NCI-H1436 treated with DMSO at 0.1 percent for 48 hours (cell line): ENCODE measurements at places on chromosomes 2 and 18.

DNA sequence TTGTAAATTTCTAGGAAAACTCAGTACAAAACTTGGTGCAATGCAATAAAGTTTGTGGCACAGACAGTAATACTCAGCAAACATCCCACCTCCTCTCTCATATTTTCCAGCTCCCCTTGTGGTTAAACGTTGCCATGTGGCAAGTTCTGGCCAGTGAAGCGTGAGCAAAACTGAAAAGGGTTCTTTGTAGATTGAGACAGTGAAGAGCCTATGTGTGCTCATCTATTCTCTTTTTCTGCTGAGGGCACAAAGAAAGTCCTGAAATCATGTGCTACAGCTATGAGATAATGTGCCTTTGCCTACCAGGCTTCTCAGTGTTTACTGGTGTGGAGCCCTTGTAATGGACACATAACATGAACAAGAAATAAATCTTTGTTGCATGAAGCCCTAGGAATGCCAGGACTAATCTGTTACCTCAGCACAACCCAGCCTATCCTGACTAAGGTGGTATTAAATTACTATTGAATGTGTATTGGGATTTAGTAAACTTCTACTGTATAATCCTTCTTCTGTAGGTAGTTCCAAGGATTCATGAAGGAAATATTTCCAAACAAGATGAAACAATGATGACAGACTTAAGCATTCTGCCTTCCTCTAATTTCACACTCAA lies 13.0 kb upstream of the TYMS start:
- DNase-seq: no peak

GRCh38 chr2:18106841-18107240 lies 228.4 kb downstream of the KCNS3 start:
- DNase-seq: no peak

GRCh38 chr2:4762951-4763376 lies 929.2 kb upstream of the SOX11 start:
- DNase-seq: peak; percentile 47

DNA sequence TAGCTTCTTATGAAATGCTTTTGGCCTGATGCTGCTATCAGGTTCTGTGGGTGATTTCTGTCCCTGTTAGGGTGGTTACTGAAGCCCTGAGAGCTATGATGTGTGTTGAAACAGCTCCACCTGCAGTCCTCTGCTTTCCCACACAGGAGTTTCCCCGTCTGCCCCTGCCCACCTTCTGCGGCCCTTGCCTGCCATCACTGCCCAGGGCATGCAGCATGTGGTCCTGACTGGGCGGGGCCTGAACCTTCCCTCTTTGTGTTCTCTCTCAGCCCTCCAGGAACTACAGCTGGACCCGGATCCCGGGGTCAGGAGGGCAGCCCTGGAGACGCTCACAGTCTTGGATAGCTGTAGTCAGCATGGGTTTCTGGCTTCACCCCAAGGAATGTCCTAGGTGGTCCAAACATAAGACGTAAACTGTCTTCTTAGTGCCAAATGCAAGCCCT lies 21.4 kb downstream of the HJURP start:
- no peak for DNase-seq

GRCh38 chr2:9837451-9837850 lies 5.8 kb upstream of the TAF1B start:
- DNase-seq: no peak

- DNase-seq: no peak
These were observed 25.2 kb downstream of the SPRED2 start for GRCh38 chr2:65407240-65407639.

DNA sequence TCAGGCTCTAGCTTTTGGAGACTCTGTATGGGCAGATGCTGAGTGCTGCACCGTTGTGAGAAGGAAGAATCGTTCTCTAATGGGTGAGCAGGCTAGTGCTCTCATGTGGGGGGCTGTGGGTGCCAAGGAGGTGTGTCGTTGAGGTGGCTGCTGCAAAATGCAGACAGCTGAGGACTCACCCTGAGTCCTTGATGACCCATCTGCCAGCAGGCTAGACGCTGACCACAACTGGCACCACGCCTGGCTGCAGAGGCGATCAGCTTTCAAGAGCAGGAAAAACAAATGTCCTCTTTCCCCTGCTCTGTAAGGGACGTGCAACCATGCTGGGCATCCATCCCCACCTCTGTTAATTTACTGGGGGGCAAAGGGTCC lies 48.2 kb downstream of the HAUS1 start:
- no peak for DNase-seq

DNA sequence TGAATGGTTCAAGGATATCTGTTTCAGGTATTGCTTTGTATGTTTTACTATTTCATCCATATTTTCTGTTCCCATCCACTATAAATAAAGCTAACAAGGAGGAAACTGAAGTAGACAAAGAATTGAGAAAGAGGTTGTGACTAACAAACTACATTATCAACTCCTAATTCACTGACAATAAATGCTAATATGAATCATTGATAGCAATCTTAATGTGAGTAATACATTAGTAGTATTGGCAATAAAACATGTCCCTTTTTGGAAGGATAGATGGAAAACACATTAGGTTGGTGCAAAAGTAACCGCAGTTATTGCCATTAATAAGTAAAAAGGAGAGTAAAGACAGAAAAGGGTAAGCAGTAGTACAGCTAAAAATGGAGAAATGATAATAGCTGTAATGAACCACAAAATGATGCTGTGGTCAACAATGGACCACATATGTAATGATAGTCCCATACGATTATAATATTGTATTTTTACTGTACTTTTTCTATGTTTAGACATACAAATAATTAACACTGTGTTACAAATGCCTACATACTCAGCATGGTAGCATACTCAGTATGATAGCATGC lies 104.7 kb downstream of the THADA start:
- DNase-seq: no peak

DNA sequence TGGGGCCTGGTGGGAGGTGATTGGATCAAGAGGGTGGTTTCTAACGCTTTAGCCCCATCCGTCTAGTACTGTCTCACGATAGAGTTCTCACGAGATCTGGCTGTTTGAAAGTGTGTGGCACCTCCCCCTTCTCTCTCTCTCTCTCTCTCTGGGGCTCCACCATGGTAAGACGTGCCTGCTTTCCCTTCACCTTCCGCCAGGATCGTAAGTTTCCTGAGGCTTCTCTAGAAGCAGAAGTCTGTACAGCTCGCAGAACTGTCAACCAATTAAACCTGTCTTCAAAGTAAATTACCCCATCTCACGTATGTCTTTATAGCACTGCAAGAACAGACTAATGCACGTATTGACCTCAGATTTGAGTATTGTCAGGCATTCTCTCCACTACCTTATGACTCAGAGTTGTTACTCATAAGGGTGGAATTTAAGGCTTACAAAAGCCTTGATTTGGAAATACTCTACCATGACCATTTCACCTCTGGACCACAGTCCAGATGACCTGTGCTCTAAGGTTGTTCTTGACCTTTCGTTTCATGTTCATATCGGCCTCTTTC lies 99.5 kb upstream of the AGAP1 start:
- DNase-seq: no peak

GRCh38 chr2:1748176-1748740 lies 3.9 kb upstream of the PXDN start:
- DNase-seq: no peak
